CD8-positive, alpha-beta memory T cell (primary cell): ENCODE measurements at places on chromosomes 1 and 21.

GRCh38 chr1:8281843-8282509 is 35.9 kb upstream of the SLC45A1 start:
- DNase-seq: no peak

GRCh38 chr1:98754176-98754575 is 92.7 kb downstream of the SNX7 start:
- no peak for DNase-seq

GRCh38 chr1:53583868-53584776 is 124.9 kb downstream of the DMRTB1 start:
- DNase-seq: no peak

DNA sequence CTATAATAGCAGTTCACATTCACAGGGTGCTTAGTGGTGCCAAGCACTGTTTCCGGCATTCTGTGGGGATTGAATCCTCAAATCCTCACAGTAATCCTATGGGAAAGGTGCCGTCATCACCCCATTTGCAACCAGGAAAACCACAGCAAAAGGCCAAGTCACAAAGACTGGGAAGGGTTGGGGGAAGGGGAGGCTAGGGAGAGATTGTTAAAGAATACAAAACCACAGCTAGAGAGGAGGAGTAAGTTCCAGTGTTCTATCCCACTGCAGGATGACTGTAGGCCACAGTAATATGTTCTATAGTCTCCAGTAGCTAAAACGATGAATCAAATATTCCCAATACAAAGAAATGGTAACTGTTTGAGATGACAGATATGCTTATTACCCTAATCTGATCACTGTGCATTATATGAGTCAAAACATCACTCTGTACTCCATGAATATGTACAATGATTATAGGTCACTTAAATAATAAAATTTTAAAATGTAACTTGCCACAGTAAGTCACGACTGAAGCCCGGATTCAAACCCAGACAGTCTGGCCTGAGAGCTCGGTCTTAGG is 256.8 kb downstream of the TOMM20 start:
- DNase-seq: no peak

DNA sequence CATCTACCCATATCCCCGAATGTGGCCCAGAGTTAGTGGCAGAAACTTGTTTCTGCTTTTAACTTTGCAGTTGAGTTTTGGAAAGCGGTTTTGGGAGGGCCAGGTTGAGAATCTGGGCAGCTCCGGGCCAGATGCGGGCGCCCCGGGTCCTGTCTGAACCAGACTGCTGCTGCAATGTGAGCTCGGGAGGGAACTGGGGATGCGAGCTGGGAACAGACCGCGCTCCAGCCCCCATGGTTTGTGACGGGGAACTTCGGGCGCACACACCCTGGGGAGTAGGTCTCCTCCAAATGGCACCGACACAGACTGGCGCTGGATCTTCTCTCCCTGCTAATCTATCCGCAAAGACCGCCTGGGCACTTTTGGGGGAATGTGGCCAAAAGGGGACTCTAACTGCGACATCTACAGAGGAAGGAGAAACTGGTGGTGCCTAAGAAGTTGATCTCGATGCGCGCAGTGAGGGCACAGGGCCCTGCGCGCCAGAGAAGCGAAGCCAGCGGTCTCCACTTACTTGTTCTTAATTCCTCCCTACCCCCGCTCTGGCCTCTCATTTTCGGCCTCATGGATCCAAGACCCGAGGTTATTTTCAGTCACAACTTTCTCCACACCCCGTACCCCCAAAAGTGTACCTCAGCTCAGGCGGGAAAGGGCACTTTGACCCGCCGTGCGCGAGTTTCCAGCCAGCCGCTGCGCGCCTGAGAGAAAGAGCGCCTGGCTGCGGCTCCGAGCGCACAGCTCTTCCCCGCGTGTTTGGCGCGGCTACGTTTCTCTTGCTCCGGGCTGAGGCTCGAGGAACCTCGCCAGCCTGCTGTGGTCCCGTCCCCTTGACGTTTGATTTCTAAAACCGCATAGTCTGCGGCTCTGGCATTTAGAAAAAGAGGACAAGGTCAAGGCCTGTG is 411.0 kb upstream of the ESRRG start:
- no peak for DNase-seq

- no peak for DNase-seq
These were observed 15.4 kb downstream of the COL9A2 start for GRCh38 chr1:40301541-40302299.

DNA sequence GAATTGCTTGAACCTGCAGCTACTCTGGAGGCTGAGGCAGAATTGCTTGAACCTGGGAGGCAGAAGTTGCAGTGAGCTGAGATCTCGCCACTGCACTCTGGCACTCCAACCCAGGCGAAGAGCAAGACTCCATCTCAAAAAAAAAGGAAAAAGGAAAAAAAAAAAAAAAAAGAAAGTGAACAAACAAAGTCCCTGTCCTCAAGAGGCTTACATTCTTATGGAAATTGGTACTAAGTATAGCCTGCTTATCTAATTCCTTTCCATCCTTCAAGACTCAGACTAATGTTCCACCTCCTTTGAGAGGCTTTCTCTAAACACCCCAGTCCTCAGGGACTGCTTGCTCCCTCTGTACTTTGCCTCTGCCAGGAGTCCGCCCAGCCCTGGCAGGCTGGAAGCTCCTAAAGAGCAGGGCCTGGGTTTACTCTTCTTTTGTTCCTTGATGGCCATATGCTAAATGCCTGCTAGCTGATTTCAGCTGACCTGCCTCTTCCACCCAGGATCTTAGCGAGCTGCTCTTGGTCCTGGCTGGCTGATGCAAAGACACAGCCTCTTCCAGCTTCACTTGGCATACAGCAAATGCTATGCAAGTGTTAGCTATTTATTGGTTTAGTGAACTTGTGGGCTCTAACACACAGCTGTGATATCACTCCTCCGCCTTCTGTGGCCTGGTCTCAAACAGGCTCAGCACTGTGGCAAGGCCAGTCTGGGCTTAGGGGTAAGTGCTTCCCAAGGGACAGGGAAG is 9.8 kb downstream of the SLC9A1 start:
- DNase-seq: no peak

- DNase-seq: peak; percentile 18
These were observed 735 bp downstream of the TTC13 start for GRCh38 chr1:230977761-230978490.

DNA sequence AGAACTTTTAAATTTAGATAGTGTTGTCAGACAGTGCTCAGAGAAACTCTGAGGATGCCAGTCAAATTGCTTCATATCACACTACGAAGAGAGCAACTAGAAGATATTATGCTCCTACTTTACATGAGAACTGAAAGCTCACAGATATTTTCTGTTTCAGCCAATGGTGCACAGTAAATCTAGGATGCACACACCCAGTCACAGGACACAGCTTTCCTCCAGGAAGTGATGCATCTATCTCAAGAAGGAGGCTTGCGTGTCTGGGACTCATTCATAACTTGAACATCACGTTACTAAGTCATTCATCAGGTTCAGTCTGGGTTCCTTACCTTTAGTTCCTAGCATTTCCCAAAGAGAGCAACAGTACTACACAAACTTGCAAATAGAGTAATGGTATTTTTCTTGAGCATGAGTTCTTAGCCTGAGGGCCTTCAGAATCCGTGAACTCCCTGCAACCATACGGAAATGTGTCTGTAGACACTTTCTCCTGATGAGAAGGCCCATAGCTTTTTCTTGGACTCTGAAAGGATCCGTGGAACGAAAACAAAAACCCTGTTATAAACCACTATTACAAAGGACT is 12.2 kb downstream of the ZNF697 start:
- no peak for DNase-seq

- no peak for DNase-seq
These were observed 13.0 kb downstream of the TIE1 start for GRCh38 chr1:43313771-43314170.

GRCh38 chr21:38631206-38631605 is 132.9 kb upstream of the ERG start:
- no peak for DNase-seq

GRCh38 chr1:168112673-168113305 is 23.9 kb downstream of the GPR161 start:
- DNase-seq: no peak

GRCh38 chr1:54396261-54396933 is 9.8 kb downstream of the SSBP3 start:
- no peak for DNase-seq

DNA sequence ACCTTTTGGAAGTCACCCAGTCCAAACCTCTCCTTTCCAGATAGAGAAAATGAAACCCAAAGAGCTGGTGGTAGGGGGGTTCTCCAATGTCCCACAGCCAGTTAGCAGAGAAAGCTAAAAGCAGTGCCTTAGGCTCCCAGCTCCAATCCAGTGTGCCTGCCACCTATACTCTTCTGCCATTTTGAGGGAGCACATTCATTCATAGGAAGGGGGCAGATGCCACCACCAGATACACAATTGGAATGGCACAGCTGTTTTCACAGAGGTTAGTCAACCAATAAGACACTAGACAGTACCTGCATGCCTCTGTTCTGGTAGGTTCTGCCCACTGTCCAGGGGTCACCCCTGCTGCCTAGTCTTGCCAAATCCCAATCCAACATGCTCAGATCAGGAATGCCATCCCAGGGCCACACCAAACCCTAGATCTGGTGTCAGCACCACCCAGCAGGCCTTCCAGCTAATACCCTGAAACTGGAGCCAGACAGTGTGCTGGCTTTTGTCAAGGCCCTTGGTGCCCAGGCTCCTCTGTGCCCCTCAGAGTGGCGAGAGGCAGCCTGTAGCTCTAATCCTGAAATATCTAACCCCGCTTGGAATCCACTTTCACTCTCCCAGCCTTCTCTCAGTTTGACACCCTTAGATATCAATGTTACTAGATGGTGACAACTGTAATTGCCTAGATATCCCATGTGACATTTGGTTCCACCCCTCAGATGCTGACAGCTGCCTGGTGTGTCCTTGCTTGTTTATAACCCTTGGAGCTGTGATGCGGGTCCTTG is 178.6 kb downstream of the TGFBR3 start:
- no peak for DNase-seq

- DNase-seq: no peak
These were observed 38.7 kb downstream of the BCL9 start for GRCh38 chr1:147579934-147580537.
